Activated CD4-positive, alpha-beta T cell treated with anti-CD3 and anti-CD28 coated beads, Interleukin-2, Interleukin-6, amounts not matched to agents 100 ng/mL and 50 ng/mL, durations not matched to agents 16 hours and 8 hours (primary cell): ENCODE measurements at places on chromosomes 11 and 22.

DNA sequence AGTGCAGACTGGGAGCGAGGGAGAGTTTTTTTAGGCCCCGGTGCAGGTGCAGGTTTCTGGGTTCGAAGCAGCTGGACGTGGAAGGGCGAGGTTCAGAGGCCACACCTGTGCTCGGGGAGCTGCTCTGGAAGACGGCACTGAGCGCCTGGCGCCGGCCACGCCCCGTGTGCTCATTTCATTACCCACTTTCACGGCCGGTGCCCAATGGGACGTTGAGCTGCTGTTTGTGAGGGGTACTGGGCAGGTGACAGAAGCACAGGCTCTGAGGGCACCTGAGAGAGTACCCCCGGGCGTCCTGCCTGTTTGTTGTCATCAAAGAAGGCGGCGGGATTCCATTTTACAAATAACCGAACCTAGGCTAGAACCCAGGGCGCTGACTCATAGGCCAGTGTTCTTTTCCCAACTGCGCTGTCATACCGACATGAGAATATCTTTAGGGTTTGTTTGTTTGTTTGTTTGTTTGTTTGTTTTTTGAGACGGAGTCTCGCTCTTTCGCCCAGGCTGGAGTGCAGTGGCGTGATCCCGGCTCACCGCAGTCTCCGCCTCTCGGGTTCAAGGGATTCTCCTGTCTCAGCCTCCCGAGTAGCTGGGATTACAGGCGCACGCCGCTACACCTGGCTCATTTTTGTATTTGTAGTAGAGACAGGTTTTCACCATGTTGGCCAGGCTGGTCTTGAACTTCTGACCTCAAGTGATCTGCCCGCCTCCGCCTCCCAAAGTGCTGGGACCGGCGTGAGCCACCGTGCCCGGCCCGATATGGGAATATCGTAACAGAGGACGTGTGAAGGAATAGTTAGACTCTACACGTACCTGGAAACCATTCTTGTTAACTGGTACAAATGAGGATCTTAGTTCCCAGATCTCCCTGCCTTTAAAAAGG lies 16.6 kb upstream of the SPTBN2 start:
- peak; percentile 66 for DNase-seq

DNA sequence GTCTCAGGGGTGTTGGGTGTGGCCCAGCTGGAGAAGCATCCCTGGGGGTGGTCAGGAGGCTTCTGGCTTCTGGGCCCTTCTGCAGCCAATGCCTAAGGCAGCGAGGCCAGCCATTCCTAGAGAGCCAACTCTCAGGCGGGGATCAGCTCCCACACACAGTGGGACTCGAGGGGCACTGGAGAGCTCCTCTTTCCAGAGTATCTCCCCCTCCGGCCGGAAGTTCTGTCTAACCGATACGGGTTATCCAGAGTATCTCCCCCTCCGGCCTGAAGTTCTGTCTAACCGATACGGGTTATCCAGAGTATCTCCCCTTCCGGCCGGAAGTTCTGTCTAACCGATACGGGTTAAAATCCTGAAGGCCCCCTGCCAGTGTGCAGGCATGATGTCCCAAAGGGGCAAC lies 71.2 kb upstream of the B3GAT1 start:
- no peak for DNase-seq

GRCh38 chr11:132874638-132875037 lies 657.7 kb downstream of the OPCML start:
- DNase-seq: no peak

DNA sequence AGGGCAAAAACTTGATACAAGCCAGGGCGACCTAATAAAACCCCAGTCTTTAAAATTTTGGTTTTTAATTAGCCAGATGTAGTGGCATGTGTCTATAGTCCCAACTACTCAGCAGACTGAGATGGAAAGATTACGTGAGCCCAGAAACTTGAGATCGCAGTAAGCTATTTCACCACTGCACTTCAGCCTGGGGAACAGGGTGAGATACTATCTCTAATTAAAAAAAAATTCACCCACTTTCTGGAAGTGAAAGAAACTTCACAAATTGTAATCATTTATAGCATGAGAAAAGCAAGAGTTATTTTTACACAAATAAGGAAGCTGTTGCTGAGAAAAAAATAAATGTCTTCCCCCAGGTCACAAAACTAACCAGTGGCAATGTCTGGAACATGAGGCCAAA lies 882 bp upstream of the GLYATL2 start:
- no peak for DNase-seq

- no peak for DNase-seq
Measured at GRCh38 chr11:100963375-100963774, 166.2 kb downstream of the PGR start.

GRCh38 chr11:92791886-92792285 lies 177.6 kb upstream of the MTNR1B start:
- no peak for DNase-seq

GRCh38 chr22:19875531-19876313 lies 21.0 kb upstream of the GNB1L start:
- DNase-seq: no peak

GRCh38 chr22:28894334-28894733 lies 11.0 kb downstream of the ZNRF3 start:
- DNase-seq: no peak

GRCh38 chr11:128506356-128506755 lies 81.0 kb downstream of the ETS1 start:
- no peak for DNase-seq

GRCh38 chr11:101428918-101429317 lies 154.9 kb downstream of the TRPC6 start:
- no peak for DNase-seq

- no peak for DNase-seq
Measured at GRCh38 chr11:87719326-87720073, 455.7 kb downstream of the RAB38 start.

DNA sequence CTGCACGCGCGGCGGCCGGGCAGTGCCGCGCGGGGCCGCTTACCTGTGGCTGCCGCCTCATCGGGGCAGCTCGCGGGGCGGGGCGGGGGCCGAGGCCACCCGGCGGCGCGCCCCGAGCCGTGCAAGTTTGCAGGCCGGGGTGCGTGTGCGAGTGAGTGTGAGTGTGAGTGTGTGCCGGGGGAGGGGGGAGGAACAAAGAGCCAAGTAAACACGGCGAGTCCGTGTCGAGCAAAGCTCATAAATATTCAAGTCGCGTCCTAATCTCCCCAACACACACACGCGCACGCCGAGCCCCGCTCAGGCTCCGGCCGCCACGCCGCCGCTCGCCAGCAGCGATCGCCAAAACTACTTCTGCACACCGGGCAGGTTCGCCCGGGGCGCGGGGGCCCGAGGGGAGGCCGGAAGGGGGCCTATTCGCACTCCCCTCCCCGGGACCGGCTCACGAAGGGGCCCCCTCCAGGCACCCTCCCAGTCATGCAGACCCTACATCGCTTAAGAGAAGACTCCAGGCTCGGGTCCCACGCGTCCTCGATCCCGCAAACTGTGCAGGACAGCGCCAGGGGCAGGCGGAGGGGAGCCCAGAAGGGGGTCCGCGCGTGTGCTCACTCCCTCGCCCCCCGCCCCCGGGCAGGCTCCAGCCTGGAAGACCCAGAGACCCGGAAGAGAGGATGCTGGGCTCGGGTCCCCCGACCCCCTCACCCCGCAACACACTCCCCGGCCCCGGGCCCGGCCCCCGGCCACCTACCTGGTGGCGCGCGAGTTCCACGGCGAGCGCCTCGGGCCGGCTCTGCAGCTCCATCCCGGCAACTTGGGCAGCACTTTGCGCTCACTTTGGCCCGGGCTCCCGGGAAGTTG lies 827 bp downstream of the PHF21B start:
- peak; percentile 7 for DNase-seq

GRCh38 chr11:111329306-111330204 lies 31.2 kb downstream of the POU2AF3 start:
- DNase-seq: no peak

GRCh38 chr22:23744001-23744400 lies 6.9 kb downstream of the ZNF70 start:
- DNase-seq: no peak

DNA sequence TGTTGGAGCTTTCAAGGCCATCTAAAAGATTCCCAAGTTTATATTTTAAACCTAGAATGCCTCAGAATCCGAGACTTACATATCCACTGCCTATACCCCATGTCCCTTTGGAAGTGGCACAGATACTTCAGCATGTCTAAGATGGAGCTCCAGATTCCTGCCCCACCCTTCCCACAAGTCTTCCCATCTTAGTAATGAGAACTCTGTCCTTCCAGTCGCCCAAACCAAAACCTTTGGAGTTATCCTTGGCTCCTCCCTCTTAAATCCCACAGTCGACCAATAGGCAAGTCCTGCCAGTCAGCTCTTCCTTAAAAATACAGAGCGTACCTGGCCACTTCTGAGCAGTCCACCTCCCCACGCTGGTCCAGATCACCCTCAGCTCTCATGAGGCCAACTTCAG lies 4.3 kb downstream of the POLD4 start:
- no peak for DNase-seq

DNA sequence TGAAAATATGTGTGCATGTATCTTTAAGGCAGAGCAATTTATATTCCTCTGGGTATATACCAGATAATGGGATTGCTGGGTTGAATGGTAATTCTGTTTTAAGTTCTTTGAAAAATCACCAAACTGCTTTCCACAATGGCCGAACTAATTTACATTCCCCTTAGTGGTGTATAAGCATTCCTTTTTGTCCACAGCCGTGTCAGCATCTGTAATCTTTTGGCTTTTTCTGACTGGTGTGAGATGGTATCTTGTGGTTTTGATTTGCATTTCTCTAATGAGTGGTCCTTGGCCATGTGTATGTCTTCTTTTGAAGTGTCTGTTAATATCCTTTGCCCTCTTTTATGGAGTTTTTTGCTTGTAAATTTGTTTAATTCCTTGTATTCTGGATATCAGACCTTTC lies 24.3 kb downstream of the CCDC15 start:
- DNase-seq: no peak

DNA sequence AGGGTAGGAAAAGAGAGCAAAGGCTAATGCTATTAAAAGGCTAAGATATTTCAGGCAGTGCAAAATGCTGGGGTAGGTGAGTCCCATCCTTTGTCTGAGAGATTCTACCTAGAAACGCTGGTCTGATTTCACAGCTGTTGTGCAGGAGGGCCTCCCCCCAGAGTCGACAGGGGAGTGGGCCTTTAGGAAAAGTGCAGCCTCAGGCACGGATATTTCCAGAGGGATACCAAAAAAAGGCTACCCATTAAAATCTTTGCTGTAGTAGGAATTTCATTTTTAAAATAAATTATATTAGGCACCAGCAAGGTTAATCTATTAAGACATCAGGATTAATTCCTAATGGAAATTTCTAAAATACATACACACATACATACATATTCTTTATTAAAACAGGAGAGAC lies 280.5 kb downstream of the OPCML start:
- no peak for DNase-seq

GRCh38 chr11:12074529-12075195 lies 35.7 kb upstream of the MICAL2 start:
- DNase-seq: no peak

DNA sequence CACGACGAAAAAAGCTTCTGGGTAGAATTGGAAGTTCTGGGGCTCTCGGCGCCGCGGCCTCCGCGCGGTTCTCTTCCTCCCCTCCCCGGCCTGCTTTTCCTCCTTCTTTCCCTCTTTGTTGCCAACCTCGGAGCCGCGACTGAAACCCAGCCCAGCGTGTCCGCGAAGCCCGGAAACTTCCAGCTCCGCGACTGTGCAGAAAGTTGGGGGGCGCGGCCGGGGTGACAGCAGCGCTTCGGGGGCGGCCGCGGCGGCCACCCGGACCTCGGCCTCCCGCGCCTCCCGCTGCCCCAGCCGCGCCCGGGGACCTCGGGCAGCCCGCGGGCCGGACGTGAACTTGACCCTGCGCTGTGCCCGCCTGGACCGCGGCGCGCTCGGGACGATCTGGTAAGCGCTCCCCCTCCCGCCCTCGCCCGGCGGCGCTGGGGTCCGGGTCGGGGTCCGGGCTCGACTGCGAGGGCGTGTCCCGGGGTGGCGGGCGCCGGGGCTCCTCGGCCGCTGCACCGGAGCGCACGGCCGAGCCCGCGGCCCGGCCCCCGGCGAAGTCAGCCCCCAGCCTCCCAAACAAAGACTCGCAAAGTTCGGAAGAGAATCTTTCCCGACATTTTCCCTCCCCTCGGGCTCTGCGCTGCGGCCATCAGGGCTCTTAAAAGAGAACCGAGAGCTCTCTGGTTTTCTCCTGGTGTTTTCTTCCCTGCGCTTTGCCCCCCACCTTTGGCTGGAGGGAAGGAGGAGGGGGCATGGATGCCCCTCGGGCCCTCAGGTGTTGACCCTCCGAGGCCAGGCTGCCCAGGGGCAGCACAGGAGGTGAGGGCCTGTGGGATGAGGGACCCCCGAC lies 67.9 kb upstream of the WNT7B start:
- peak; percentile 22 for DNase-seq

DNA sequence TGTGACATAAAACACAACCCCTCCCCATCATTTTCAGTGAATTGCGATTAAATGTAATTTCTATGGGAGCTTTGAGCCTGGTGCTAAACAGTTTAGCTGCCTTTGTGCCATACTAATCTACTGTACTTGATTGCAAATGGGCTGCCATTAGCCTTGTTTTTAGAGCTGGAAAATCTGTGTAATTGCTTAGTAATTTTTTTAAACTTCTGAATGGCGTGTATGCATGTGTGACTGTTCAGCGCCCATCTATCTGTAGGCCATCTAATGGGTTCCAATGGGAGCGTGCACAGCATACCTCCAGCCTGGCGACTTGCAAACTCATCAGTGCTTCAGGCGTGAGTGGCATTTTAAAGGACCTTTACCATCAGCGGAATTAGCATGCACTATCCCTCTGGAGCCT lies 142.7 kb upstream of the KIRREL3 start:
- DNase-seq: no peak

- no peak for DNase-seq
Measured at GRCh38 chr11:113311536-113311935, 2.8 kb upstream of the TTC12 start.

GRCh38 chr11:74367881-74368280 lies 30.4 kb downstream of the PGM2L1 start:
- DNase-seq: no peak

GRCh38 chr11:44969651-44970252 lies 19.1 kb upstream of the TP53I11 start:
- DNase-seq: no peak

GRCh38 chr22:11042116-11042515 lies 4485.9 kb upstream of the OR11H1 start:
- no peak for DNase-seq

DNA sequence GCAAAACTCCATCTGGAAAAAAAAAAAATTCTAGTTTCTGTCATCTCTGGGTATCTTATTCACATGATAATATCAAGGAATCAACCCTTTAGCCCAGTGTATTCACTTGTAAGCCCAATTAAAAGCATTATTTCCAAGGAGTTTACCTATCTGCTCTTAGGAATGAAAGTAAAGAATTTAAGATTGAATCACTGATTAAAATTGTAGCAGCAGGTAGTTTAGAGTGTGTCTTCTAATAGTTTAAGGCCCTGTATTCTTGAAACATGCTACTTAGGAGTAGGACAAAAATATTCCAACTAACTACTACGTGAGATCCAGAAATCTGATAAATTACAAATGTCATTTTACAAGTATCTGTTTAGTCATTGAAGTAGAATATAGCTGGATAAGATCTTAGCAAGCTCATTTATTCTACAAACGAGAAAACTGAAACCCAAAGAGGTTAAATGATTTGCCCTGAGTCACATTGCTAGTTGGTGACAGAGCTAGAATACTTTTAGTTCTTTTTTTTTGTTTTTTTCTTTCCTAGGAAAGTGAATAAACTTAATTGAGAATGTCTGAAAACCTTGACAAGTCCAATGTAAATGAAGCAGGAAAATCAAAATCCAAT lies 4.0 kb downstream of the TCP11L1 start:
- DNase-seq: peak; percentile 58

- DNase-seq: no peak
Measured at GRCh38 chr11:83477772-83478171, 191.6 kb upstream of the CCDC90B start.
